H1 (cell line): ENCODE measurements at places on chromosomes 3 and 15. TPM values are rescaled to one million over a fixed set of nuclear protein-coding genes. Genes with fewer than 3 reads are reported as not detected.

The GOLGA6D gene
- 0.69 and 0.73 TPM in 2 replicates for total RNA-seq

The COLQ gene
- 0.99 and 1.9 TPM in 2 replicates for total RNA-seq

The BDH1 gene
- total RNA-seq: 24.0 and 27.2 TPM in 2 replicates

The RTP3 gene
- 0.33 TPM in 1 of 2 replicates, not detected in the other for total RNA-seq

The MOBP gene
- 0.10 and 0.50 TPM in 2 replicates for total RNA-seq

The CCR8 gene
- not detected in 2 replicates for total RNA-seq

The KLHL40 gene
- not detected in 2 replicates for total RNA-seq

The EXD1 gene
- total RNA-seq: 0.54 TPM in 1 of 2 replicates, not detected in the other

The SENP8 gene
- total RNA-seq: 3.6 and 6.0 TPM in 2 replicates

The TTLL3 gene
- total RNA-seq: 4.3 and 5.9 TPM in 2 replicates

The ARPIN gene
- total RNA-seq: 3.1 and 3.9 TPM in 2 replicates

The MYO5C gene
- 25.0 and 26.7 TPM in 2 replicates for total RNA-seq

The C2CD4B gene
- total RNA-seq: 0.40 and 0.73 TPM in 2 replicates

The PPP2R3A gene
- 14.0 and 15.2 TPM in 2 replicates for total RNA-seq

The WDR49 gene
- total RNA-seq: 1.7 and 3.2 TPM in 2 replicates

The PRSS50 gene
- total RNA-seq: 0.47 and 0.73 TPM in 2 replicates
